ENCODE measurements at places on chromosomes 6 and 20.

DNA sequence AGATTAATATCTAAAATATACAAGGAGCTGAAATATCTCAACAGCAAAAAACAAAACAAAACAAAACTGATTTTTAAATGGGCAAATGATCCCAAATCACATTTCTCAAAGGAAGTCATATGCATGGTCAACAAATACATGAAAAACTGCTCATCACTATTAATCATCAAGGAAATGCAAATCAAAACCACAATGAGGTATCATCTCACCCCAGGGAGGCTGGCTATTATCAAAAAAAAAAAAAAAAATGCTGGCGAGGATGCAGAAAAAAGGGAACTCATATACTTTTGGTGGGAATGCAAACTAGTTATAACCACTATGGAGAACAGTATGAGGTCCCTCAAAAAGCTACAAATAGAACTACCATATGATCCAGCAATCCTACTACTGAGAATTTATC lies 34.6 kb downstream of the REPS1 start:
- no peak for DNase-seq

GRCh38 chr20:24236201-24236600 lies 233.2 kb upstream of the SYNDIG1 start:
- no peak for DNase-seq

- DNase-seq, result no peak
These were observed 22.2 kb upstream of the MRPS18A start for GRCh38 chr6:43709654-43710303.

GRCh38 chr20:15699431-15700146 lies 873.7 kb downstream of the KIF16B start:
- DNase-seq, result no peak

DNA sequence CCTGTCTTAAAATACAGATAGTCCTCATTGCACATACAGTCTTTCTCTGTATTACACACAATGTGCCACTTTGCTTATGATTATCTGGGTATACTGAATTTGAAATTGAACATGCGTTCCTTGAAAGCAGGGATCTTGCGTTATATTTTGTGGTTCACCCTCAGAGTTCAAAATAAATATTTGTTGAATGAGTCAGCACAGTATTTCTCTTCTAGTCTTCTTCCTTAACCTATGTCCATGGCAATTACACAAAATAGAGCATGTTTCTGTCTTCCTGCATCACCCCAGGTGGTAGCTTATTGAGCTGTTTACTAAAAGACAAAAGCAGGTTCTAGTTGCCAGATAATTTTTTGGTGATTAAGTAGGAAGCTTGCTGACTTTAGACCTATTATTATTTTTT lies 272.9 kb upstream of the FERMT1 start:
- DNase-seq, result no peak

DNA sequence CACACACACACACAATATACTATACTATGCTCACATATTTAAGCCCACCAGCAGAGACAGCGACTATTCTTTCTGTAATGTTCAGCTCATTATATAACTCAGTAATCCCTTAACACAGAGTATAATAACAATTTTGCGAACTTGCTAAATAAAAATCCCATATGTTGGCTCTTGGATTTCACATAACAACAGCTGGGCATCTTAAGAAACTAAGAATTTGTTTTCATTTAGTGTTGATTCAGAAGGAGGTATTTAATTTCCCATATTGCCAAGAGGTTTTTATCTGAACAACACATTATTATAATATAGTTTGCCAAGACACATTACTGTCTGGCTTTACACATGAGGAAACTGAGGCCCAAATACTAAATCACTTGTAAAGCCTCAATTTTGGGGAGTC lies 7.4 kb downstream of the ECT2L start:
- no peak for DNase-seq

DNA sequence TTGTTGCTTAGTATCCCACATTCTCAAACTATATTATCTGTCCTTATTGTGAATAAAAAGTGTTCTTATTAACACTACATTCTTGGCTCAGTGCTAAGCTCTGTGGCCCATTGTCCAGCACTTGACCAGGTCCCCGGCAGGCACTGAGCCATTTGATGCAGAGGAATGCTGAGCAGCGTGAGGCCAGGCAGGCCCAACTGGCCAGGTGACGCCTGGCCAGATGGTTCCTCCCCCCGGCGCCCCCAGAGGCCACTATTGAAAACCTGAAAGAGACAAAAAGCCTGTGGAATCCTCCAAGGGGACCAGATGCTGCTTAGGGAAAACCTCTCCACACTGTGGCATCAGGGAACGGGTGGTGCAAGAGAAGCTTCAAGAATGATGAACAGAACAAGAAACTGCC lies 597.5 kb upstream of the JAG1 start:
- no peak for DNase-seq

DNA sequence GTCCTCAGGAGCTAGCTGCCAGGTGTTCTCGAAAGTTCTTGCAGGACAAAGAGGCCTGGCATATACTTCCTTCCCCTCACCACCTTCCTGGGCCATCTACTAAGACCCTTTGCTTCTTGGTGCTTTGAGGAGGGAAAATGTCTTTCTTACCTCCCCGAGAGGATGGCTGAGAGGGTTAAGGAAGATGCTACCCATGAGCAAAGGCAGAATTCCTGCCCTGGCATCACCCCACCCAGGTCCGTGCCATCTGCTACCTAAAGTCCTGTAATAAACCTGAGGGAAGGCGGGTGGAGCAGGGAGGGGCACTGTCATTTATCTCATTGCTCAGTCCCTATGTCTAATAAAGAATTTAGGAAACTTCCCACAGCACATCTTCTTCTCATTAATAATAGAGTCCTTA lies 16.2 kb downstream of the GFOD1 start:
- no peak for DNase-seq

DNA sequence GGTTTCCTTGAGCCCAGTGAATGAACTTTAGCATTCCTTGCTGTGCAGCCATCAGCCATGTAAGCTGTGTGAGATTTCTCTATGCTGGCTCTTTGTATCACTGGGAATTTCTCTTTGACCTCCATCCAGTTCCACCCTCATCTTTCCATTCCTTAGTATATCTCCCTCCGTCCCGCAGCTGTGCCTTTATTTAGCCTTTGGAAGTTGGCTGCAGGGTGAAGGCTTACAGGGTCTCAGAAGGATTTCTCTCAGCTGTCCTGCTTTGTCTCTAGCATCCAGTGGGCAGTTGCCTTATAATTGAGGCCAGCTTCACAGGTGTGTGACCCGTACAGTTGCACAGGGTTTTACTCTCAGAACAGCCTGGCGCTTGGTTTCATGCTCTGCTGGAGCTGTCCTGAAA lies 144.3 kb downstream of the PXDC1 start:
- DNase-seq, result no peak

DNA sequence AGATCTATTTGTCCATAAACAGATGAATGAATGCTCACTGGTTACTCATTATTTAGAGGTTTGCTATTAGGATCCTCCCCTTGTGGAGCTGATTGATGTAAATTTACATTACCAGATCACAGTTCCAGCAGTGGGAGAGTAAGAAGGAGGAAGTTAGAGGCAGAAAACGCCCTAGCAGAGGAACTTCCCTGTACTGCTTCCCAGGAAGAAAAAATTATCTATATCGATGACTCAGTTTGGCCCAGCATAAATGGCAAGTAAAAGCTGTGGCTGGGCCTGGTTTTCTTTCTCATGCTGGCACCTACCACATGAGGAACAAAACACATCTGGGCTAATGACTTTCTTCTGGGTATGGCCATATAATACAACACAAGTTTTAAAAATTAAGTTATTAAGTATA lies 35.7 kb downstream of the DNAAF9 start:
- no peak for DNase-seq

DNA sequence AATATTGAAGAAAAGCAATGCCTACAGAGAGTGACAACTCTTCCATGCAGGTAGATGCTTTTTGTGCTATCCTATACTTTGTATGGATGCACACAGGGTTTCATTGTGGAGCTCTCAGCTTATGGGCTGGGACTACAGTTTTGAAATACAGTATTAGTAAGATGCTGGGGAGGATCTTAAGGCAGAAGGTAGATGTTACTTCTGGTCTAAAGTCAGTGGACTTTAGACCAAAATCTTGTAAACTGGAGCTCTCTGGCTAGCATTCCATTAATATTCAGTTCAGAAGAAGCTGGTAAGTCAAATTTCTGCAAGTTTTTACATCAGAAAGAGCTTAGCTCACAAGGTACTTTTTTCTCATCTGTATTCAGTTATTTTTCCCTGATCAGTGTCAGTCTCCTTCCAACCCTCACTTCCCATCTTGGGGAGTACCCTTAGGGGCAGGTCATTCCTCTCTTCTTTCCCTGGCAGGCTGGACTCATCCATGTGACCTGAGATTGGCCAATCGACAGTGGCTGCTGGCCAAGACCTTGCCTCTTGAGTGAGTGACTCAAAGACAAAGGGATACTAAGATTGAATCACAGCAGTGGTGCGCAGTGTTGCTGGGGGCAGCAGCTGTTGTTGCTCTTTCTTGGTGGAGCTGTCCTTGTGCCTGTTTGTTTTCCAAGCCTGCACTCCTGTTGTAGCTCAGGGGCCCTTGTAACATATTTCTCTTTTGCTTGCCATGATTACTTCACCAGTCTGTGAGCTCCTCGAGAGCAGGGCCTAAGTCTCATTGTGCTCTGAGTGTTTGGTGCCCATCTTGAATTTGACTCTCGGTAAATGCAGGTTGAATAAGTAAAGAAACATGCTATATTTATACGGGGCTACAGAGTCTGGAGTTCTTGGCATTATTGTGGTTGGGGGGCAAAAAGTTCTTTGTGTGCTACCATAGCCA lies 2.8 kb upstream of the PHF20 start:
- DNase-seq, result peak; percentile 38

GRCh38 chr20:50783390-50783789 lies 11.5 kb upstream of the BCAS4 start:
- DNase-seq, result no peak

- no peak for DNase-seq
These were observed 39.0 kb downstream of the BLOC1S5 start for GRCh38 chr6:8025191-8025590.

DNA sequence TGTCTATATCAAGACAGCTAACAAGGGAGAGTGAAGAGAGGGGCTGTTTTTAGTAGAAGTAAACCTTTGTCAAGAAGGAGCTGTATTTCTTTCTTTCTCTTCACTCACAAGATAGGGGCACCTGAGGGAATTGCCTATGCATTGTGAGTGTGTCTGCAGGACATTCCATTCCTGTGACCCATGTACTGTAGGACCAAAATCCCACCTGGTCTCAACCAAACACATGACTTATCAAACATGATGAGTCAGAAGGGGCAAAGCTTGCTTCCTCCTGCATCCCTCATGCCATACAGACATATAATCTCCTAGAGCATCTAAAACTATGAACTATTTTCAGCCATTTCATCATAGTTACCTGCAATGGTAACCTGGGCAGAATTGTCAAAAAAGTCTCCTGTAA lies 21.8 kb downstream of the PKHD1 start:
- DNase-seq, result no peak

GRCh38 chr20:58712151-58712791 lies 19.7 kb downstream of the NPEPL1 start:
- DNase-seq, result no peak

GRCh38 chr6:155710704-155711103 lies 255.1 kb upstream of the NOX3 start:
- no peak for DNase-seq

DNA sequence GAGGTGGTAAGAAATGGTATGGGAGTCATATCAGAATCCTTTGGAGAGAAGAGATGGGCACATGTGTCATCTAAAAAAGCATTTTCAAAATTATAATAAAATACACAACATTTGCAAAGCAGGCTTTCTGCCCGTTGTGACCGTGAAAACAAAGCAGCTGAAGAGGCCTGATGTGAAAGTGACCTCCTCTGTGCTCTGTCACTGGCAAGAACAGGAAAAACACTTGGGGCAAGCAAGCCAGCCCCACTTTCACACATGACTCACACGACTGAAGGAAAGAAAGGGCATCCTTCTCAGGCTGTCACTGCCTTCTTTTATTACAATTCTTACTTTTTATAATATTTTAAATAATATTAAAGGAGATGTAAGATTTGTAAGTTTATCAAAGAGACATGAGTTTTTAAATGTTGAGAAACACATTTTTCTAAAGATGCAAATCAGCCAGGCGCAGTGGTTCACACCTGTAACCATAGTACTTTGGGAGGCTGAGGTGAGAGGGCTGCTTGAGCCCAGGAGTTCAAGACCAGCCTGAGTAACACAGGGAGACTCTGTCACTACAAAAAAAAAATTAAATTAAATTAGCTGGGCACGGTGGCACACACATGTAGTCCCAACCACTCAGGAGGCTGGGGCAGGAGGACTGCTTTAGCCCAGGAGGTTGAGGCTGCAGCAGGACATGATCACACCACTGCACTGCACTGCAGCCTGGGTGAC lies 143.7 kb downstream of the BTBD9 start:
- peak; percentile 26 for DNase-seq

GRCh38 chr20:45340236-45340847 lies 7.9 kb downstream of the SDC4 start:
- DNase-seq, result no peak

GRCh38 chr20:38748861-38749149 lies 545 bp downstream of the ACTR5 start:
- no peak for DNase-seq

DNA sequence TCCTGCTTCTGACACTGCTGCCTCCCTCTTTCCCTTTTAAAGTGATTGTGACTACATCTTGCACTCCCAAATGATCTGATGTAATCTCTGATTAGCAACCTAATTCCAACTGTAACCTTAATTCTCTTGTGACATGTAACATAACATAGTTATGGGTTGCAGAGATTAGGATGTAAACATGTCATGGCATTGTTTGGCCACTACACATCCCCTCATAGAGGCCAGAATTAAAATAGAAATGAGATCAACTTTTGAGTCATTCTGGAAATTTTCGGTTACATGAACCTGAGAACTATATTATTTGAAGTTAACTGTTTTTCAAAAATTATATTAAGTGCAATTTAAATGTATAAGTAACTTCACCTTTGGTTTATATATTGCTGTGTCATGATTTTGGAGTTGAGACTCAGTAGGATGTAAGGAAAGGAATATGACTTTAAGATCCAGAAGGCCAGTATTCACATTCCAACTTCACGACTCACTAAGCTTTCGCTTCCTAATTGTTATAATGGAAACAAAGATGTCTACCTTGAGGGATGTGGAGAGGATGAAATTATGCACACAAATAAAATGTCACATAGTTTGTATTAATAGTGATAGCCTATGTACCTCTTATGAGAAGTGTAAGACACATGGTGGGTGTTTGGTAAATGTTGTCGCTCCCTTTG lies 611.9 kb upstream of the MAP3K7 start:
- no peak for DNase-seq

- DNase-seq, result no peak
These were observed 85.9 kb downstream of the VIP start for GRCh38 chr6:152836523-152836922.

- no peak for DNase-seq
These were observed 157.5 kb upstream of the SCGN start for GRCh38 chr6:25494469-25494868.
